ENCODE measurements at places on chromosomes 5 and 9.

GRCh38 chr9:127162864-127163365, 40.5 kb upstream of the ANGPTL2 start:
- DNase-seq: no peak

DNA sequence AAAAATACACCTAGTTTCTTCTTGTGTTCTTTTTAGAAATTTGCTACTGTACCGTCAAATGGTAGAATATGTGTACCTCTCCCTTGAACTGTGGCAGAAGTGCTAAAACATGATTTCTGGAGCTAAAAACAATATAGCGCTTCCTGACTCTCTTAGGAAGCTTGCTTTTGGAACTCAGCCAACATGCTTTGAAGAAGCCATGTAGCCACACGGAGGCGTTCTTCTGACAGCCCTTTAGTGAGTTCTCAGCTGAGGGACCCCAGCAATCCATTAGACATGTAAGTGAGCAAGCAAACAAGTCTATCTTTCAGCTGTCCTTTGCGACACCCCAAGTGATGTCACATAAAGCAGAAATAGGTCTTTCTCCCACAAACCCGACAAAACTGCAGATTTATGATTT, 917.0 kb downstream of the CDH9 start:
- no peak for DNase-seq

GRCh38 chr5:123929055-123929474, 417.1 kb downstream of the CSNK1G3 start:
- no peak for DNase-seq

DNA sequence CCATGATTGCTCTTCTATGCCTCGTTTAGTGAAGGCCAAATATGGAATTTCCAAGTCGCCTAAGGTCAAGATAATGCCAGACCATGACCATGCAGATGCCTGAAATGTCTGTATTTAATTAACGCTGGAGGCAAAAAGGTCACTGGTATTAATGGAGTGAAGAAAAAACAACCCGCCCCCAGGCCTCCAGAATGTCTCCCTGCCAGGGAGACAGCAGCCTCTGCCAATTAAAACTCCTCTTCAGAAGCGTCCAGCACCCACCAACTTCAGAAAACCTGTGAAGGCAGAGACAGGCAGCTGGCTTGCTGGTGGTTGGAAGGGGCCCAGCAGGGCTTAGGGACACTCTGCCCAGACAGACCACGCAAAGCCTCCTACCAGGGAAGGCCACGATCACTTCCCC, 94.4 kb downstream of the VAV2 start:
- DNase-seq: no peak

DNA sequence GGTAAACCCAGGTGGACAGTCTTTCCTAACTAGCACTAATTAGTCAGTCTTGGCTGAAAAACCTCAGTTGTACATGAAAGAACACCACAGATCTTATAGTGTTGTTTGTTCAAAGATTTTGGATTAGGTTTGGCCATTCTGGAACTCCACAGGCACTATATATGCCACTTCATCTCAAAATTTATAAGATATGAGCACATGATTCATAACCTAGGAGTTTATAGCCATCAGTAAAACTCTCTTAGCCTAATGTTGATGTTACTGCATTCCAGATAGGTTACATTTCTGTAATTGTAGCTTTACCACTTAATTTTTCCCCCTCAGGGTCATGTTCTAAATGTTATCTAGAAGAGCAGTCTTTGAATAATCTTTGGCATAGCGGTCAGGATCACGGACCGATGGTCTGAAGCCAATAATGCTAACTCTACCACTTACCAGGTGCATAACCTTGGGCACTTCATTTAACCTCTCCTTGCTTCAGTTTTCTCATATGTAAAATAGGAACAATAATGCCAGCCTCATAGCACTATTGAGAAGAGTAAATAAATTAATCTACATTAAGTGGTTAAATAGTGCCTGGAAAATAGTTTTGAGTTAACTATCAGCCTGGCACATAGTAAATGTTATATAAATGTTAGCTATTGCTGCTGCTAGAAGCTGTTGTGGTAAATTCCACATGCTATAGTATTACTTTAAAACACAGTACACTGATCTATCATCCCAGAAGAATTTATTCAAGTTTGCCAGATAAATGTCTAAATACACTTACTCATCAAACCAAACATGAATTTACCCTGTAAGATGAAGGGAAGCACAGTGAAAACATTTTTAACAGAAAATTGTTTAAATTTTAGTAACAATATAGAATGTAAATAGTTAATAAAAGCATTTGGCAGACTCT, 743.9 kb downstream of the NR2F1-AS1 start:
- no peak for DNase-seq

GRCh38 chr5:104372376-104372775, 809.8 kb upstream of the NUDT12 start:
- no peak for DNase-seq

DNA sequence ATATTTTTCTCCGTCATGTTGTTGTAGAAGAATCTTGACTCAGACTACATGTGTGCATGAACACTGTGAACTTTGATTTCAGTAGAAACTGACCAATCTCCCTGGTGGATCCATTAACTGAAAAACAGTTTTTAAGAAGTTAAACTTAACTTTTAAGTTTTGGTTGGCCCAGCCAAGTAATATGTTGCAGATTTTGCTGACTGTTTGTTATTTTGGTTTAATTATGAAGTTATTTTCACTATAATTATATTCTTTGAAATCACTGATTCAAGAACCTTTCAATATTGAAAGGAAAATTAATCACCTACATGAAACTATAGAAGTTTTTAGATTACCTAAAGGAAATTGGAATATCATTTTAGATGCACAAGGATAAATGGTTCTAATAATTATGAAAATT, 373.6 kb upstream of the COX7C start:
- DNase-seq: no peak

DNA sequence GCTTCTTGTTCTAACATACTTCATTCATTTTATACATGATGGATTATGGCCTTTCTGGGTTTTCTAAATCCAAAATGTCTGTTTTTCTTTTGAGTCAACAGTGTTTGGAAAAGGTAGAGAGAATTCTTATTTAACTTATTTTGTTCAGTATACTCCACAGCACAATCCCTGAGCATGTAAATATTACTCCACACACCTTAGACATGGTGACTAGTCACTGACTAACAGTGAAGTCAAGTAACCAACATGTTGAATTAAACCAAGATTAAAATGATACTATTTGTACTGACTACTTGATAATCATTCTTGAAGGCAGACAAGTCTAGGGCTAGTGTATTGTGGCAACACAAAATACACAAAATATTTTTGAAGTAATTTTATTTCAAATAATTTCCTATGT, 55.0 kb downstream of the HAPLN1 start:
- no peak for DNase-seq

- no peak for DNase-seq
Measured at GRCh38 chr5:67652201-67652600, 455.6 kb upstream of the CD180 start.

DNA sequence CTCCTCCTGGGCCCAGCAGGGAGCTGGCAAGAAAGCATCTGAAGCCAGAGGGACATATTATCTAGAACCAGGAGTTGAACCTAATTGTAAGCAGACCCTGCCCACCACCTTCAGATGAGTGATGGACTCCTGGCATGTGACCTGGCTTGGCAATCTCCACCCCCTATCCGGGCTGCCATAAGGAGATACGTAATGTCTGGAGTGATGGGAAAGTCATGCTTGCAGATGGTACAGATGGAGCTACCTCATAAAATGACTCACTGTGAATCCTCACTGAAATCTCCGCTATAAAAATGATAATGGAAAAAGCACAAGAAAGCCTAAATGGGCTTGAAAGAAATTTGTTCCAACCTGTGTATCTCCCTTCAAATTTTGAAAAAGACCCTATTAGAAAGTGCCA, 157.5 kb downstream of the DMRT2 start:
- DNase-seq: no peak

DNA sequence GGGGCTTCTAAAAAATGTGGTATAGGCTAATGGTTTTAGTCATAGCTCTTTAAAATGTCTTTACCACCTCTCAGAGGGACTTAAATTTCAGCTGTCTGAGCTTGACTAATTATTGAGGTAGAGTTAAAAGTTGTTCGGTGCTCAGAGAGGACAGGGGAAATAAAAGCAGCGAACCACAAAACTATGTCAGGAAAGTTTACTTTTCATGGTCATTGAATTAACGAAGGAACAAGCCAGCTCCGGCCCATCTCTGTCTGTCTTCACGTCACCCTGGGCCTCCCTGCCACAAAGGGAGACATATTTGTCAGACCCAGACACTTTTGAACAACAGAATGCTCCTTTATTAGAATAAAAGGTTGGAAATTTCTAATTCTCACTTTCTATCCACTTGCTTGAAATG, 98.8 kb upstream of the EFNA5 start:
- DNase-seq: no peak

- no peak for DNase-seq
Measured at GRCh38 chr5:93805616-93806379, 64.4 kb upstream of the POU5F2 start.

- no peak for DNase-seq
Measured at GRCh38 chr9:3007326-3007725, 163.4 kb upstream of the PUM3 start.

DNA sequence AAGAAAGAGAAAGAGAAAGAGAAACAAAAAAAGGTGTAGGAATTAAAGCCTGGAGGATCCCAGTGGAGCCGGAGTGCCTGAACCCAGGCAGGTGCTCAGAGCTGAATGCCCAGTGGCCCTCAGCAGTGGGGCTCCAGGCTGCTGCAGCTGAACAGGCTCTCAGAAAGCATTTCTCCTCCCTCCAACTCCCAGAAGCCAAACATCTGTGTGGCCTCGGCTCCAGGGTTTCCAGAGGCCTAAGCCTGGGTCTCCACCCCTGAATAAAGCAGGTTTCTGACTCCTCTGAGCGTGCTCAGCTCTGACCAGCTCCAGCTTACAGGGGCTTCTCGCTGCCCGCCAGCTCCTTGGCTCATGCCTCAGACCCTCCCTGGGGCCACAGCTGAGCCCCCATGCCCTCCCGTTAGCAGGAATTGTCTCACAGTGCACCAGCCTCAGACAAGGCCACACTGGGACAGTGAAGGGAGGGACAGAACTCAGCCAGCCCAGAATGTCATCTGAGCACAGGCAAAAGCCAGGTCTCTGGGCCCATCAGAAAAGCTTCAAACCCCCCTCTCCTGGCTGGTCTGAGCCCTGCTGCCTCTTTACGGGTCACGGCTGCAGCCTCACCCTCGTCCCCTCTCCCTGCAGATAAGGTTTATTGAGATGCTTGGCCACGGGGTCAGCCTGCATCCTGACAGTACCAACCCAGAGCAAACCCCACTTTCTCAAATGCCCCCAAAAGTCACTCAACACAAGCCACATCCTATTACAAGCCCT, 114.4 kb upstream of the PPP1R26 start:
- no peak for DNase-seq

- DNase-seq: no peak
Measured at GRCh38 chr5:54676481-54677340, 159.2 kb downstream of the SNX18 start.

GRCh38 chr5:110264661-110265060, 461.8 kb downstream of the TMEM232 start:
- no peak for DNase-seq

DNA sequence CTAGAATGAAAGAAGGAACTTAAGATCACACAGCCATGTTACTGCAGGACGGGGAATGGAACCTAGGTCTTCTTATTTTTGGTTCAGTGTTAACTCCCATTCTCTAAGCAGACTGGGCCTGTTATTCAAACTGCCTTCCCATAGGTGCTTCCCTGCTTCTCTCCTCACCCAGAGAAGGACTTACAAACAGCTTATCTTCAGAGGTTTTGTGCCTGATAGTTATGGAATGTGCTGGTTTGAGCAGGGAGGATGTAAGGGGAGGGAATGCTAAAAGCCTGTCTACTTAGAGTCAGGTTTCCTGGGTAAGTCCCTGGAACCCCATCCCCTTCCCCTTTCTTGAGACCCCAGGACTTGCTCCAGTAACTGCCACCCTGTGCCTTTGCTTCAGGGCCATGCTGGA, 4.2 kb upstream of the PSMD5 start:
- DNase-seq: no peak

- DNase-seq: no peak
Measured at GRCh38 chr5:177988989-177989625, 6.9 kb downstream of the PROP1 start.

GRCh38 chr5:134003064-134003816, 1.5 kb downstream of the VDAC1 start:
- DNase-seq: no peak

- no peak for DNase-seq
Measured at GRCh38 chr9:127516835-127517607, 65.7 kb downstream of the LRSAM1 start.

DNA sequence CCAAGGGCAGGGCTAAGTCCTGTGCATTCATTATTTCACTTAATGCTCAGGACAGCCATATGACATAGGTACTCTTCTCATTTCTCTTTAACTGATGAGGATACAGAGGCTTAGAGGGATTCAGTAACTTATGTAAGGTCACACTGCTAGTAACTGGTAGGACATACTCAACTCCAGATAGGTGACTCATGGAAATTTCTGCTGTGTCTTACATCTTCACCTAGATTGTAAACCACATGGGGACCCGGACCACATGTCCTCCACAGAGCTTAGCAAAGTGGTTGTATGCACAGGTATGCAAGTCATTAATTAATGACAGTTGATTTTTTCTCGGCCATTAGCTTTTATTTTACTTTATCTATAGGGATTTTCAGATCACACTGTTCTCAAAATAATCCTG, 29.3 kb downstream of the SLC1A1 start:
- no peak for DNase-seq

DNA sequence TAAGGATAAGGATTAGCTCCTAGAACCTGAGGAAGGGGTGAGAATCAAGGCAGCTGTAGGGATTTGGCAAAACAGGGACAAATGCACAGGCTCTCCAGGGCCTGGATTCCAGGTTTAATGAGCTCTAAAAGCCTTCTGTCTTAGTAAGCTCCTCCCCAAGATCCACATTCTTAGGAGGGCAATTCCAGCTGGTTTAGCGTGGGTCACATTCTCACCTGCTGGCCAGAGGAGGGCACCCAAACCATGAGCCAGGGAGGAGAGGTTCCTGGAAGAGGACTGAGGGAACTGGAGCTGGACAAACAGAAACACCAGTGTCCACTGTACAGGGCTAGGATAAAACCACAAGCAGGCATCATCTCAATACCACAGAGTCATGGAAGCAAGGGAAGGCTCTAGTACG, 480.0 kb downstream of the CCDC171 start:
- no peak for DNase-seq

DNA sequence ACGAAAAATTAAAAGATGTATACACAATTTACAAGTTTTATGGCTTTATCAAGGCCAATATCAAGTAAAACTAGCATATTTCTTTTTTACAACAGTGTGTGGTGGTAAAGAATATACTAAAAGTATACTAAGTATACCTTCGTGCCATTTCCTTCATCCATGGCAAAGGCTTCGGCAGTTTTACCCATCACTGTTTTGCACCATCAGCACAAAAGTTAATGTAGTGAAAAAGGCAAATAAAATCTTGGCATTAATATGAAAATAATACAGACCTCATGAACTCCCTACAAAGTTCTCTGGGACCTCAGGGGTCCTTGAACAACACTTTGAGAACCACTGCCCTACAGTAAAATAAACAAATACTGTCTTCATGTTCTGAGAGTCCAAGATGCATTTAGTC, 312.3 kb upstream of the NREP start:
- DNase-seq: no peak

GRCh38 chr5:80238778-80239679, 16.8 kb downstream of the SERINC5 start:
- peak; percentile 79 for DNase-seq

Data from foreskin melanocyte (primary cell).